Activated T-cell treated with anti-CD3 and anti-CD28 coated beads, Interleukin-2, amount 50 U/mL, for 72 hours (primary cell): ENCODE measurements at places on chromosomes 12 and 14. TPM values are rescaled to one million over a fixed set of nuclear protein-coding genes. Genes with fewer than 3 reads are reported as not detected.

GRCh38 chr14:99808515-99808914, 15.3 kb downstream of the EML1 start:
- no peak for DNase-seq

GRCh38 chr14:59918824-59919569, 947 bp upstream of the LRRC9 start:
- DNase-seq: peak; percentile 13

- no peak for DNase-seq
These were observed 41.0 kb downstream of the IFNG-AS1 start for GRCh38 chr12:68030248-68030647.

DNAJC22 gene
- total RNA-seq: 0.05 TPM

JAG2 gene
- total RNA-seq: 3.1 TPM

DNA sequence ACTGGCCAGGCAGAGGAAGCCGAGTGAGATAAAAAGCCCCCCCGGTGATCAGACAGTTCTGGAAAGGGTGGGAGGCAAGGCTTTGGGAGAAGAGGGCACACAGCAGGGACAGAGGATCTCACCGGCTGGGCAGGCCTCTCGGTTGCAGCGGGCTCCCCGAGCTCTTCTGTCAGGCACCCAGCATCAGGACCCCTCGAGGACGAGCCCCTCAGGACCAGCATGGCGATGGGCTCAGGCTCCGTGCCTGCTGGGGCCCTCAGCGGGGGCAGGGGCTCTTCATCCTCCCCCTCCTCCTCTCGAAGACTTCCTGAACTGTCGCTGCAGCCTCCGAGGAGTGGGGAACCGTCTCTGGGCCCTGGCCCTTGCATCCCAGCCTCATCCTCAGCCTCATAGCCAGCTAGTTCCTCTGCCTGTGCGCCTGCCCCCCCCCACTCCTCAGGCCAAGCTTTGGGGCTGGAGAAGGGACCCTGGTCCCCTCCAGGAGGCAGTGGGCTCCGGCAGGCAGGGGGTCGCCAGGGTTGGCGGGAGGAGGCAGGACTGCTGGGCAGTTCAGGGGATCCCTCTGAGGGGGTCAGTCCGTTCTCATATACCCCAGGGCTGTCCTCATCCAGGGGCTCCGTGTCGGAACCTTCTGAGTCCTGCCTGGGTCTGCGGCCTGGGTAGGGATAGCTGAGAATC, 3.4 kb upstream of the AP1G2 start:
- DNase-seq: no peak

- no peak for DNase-seq
These were observed 33.2 kb upstream of the VPS37B start for GRCh38 chr12:122929148-122929538.

DNA sequence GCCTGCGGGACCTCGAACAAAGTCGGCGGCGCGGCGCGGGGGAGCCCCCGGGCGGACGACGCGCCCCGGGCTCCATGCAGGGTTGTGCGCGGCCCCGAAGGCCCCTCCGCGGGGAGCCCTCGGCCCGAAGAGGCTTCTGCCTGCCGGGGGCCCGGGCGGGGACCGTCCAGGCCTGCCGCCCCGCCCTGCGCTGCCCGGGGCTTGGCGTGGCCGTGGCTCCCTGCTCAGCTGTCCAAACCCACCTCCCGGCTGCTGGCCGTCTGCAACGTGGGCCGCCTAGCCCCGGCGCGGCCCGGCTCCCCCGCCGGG, 670 bp downstream of the DYRK2 start:
- no peak for DNase-seq

GRCh38 chr12:51087818-51088217, 4.4 kb upstream of the CSRNP2 start:
- peak; percentile 52 for DNase-seq

GRCh38 chr14:74239848-74240793, 872 bp downstream of the VSX2 start:
- DNase-seq: no peak

DNA sequence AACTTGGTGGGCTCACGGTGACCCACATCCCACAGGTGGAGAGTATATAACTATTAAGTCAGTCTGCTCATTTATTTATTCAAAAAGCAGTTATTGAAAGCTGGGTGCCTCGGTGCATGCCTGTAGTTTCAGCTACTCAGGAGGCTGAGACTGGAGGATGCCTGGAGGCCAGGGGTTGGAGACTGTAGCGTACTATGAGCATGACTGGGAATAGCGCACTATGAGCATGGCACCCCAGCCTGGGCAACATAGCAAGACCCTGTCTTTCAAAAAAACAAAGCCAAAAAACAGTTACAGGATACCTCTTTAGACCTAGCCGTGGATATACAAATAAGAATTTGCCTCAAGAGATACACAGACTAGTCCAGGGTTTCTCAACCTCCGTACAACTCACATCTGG, 139.8 kb downstream of the ZFP36L1 start:
- no peak for DNase-seq

AGAP2 gene
- total RNA-seq: 21.7 TPM
